ENCODE measurements at places on chromosomes 13 and 19.

GRCh38 chr19:29502581-29502850, 23.3 kb upstream of the VSTM2B start:
- DNase-seq = no peak

GRCh38 chr19:1911098-1911497, 5.9 kb downstream of the ADAT3 start:
- no peak for DNase-seq

DNA sequence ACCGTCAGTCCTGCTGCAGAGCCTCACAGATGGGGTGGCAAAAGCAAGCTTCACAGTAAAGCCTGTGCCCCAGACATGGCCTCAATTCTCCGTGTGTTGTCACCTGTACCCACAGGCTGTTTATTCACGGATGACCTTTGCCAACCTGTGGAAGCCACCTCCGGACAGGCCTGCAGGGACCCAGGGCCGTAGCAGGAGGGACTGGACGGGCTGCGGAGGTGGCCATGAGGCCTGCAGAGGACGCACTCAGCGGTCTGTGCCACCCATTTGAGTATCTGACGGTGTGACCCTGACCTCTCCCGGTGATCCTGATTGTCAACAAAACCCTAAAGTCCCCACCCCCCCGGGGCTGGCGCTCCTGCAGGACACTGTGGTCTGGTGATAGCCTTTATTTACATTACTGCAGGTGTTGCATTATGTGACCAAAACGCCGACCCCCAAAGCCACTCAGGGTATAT, 7.8 kb upstream of the KLF16 start:
- no peak for DNase-seq

- no peak for DNase-seq
Measured at GRCh38 chr19:29851769-29852521, 40.2 kb downstream of the CCNE1 start.

- DNase-seq = no peak
Measured at GRCh38 chr19:14072535-14073260, at the start of gene MISP3. Gene MISP3, plus strand, starts transcription at chr19:14072786. Its CDS starts 524 bp downstream, at chr19:14073310.

GRCh38 chr13:47337781-47338507, 441.1 kb upstream of the HTR2A start:
- no peak for DNase-seq

DNA sequence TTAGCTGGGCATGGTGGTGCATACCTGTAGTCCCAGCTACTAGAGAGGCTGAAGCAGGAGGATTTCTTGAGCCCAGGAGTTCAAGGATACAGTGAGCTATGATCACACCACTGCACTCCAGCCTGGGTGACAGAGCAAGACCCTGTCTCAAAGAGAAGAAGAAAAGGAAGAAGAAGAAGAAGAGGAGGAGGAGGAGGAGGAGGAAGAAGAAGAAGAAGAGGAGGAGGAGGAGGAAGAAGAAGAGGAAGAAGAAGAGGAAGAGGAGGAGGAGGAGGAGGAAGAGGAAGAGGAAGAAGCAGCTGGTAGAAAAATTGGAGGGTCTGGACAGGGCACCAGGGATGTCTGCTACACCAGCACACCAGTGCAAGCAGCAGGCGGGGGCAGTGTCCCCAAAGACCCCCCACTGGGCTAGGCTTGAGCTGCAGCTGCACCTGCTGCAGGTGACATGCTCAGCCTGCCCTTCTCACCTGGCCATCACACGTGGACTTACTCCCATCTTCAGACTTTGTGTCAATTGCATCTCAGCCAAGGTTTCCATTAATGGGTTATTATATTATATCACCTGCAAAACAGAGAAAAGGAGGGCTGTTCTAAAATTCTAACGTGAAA, 180.9 kb upstream of the ZNF507 start:
- no peak for DNase-seq

DNA sequence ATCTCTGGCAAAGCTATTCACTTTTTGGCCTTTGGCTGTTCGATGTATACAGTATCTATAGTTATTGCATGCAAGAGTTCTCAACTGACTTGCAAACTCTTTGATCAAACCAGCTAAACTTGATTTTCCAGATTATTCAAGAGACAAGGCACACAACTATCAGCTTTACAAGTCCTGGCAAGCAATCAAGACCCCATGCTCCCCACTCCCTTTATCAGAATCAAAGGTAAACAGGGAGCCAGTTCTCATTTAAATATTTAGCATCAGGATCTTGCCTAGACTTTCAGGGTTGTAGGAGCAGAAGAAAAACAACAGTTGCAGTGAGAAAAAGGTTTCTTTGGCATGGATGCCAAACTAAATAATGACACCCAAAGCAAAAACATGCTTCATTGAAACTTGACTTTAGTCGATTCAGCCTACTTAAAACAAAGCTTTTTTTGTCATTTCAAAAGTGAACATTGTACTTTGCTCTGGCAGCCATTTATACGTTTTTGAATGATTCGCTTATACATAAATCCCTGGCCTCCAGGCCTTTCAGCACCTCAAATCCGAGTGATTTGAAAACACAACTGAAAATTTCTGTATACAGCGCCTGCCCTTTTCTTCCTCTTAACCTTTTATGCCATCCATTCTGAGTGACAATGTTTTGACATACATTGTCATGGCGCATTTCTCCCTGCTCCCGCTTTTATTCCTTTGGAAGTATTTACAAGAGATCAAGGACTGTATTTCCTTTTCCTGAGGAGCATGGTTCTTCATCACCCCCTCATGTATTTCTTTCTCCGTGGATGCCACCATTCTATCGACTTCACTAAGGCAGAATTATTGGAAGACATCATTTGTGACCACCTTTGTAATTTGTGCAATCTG, 340.8 kb downstream of the KLF5 start:
- DNase-seq = no peak

Data from stimulated activated CD4-positive, alpha-beta T cell treated with anti-CD3 and anti-CD28 coated beads, Interleukin-15, amount 100 ng/mL, for 48 hours (primary cell).